T-helper 22 cell (primary cell): ENCODE measurements at places on chromosomes 7 and 10.

GRCh38 chr10:17238445-17239291 lies 10.6 kb downstream of the VIM start:
- DNase-seq = no peak

GRCh38 chr10:6774406-6774805 lies 194.3 kb upstream of the PRKCQ start:
- no peak for DNase-seq

DNA sequence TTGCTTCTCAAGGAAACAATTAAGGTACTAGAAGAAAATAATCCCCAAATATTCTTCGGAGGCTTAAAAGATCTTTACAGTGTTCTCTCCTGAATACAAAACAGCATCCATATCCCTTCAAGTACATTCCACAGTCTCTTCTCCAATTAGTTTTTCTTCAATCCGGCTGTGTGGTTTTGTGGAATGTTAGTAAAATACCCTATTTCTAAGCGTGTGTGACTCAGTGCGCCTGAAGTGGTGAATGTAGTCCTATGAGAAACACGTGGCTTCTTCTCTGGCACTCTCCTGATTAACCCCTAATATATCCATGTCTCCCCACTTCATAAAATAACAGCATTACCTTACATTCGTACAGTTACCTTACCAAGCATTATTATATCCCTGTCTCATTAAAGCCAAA lies 570.2 kb downstream of the ARL4A start:
- no peak for DNase-seq

- DNase-seq = no peak
These were observed 190.5 kb upstream of the PPP2R2D start for GRCh38 chr10:131710142-131710861.

DNA sequence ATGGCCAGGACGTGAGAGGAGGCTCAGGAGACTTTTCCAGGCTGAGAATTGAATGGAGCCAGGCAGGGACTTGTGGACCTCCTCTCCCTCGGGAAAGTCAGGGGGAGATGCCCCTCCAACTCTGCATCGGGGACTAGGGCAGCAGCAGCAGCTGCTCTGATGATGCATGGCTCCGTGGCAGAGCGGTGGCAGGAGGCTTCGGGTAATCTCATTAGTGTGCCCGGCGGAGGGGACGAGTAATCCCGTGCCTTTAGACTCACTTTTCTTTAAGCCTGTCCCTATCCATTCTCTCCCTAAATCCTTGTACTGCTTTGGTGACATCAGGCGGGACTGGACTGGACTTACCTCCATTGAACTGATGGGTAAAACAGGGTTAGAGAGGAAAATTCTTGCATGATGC lies 75.1 kb downstream of the ZMIZ1 start:
- DNase-seq = no peak

DNA sequence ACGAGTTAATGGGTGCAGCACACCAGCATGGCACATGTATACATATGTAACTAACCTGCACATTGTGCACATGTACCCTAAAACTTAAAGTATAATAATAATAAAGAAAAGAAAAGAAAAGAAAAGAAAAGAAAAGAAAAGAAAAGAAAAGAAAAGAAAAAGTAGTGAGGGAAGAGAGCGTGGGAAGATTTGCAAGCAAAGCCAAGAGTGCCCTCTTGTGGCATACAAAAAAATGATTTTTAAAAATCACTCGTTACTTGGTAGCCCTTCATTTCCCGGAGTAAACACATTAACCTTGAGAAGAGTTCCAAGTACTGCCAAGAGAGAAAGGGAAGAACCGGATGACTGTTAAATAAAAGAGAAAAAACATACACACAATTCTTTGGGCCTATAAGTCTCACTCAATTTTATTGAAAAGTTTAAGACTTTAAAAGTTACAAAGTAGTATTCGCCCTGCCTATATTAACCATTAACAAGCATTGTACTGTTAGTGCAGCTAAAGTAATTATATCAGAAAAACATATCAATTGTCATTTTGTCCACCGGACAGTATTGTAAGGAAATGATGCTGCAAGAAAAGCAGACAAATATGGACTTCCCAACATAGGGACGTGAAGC lies 6.2 kb upstream of the CH25H start:
- DNase-seq = no peak

GRCh38 chr7:130956417-130957136 lies 222.6 kb upstream of the KLF14 start:
- no peak for DNase-seq
